Activated CD4-positive, alpha-beta T cell treated with anti-CD3 and anti-CD28 coated beads, Interleukin-2, amount 10 ng/mL, durations not matched to agents 24 days and 14 days (primary cell): ENCODE measurements at places on chromosomes 3 and 15.
A peak's percentile ranks its signal among the peaks of the same experiment; 100 is the strongest.

DNA sequence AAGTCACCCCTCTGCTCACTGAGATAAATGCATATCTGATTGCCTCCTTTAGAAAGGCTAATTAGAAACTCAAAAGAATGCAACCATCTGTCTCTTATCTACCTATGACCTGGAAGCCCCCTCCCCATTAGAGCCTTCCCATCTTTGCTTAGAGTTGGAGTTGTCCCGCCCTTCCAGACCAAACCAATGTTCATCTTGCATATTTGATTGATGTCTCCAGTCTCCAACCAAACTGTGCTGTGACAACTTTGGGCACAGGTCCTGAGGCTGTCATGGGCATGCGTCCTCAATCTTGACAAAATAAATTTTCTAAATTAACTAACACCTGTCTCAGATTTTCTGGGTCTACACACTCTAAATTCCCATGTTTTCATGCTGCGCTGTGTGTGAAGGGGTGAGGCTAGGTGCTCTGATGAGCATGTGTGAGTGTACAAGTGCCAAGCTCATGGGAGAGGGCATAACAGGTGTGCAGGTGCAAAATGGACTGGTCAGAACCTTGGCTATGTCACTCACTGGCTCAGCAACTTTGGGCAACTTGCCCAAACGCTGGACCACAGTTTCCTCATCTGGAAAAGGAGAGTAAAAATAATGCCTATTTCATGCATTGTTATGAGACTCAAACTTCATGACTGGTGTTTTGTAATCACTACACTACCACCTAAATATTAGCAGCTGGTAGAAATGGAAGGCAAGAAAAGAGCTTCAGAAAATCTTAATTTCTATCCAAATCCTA lies 7.2 kb downstream of the DAPK2 start:
- H3K4me1 ChIP-seq = peaks cover 4% of the 10 kb centered on the region
- H3K4me3 ChIP-seq = no peak overlapping the region
- H3K27me3 ChIP-seq = peaks cover 7% of the 10 kb centered on the region
- DNase-seq = no peak

DNA sequence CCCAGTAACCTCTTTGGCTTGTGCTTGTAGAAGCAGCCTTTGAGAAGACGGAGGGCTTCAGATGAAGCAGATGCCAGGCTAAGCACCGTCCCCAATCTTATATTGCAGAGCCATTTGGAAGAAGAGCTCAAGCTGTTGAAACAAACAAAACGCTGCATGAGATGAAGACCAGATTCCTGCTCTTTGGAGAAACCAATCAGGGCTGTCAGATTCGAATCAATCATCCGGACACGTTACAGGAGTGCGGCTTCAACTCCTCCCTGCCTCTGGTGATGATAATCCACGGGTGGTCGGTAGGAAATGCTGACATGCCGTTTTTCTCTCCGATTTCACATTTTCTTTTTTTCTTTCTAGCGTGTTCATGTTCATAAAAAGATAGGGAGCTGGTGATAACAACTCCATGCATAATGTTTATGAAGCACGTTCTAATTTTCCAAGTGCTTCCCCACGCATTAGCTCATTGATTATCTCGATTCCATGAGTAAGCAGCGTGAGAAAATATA lies 106.5 kb downstream of the LIPC start:
- H3K27me3 ChIP-seq = peaks cover 8% of the 10 kb centered on the region
- H3K4me1 ChIP-seq = peaks cover 20% of the 10 kb centered on the region
- no peak overlapping the region for H3K4me3 ChIP-seq
- DNase-seq = no peak
- peaks cover 2% of the 10 kb centered on the region for H3K36me3 ChIP-seq

DNA sequence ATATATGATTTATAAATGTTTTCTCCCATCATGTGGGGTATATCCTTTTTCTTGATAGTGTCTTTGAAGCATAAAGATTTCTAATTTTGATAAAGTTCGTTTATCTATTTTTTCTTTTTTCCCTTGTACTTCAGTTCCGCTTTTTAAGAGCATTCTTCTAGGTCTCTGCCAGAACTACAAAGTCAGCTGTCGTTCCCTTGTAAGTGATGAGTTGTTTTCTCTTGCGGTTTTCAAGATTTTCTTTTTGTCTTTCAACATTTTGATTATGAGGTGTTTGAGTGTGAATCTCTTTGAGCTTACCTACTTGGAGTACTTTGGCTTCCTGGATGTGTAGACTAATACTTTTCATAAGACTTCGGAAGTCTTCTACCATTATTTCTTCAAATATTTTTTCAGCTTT lies 9.3 kb upstream of the PRICKLE2 start:
- no peak overlapping the region for H3K27ac ChIP-seq
- H3K27me3 ChIP-seq = no peaks in the 10 kb centered on the region
- H3K36me3 ChIP-seq = no peaks in the 10 kb centered on the region
- no peak overlapping the region for H3K4me3 ChIP-seq
- H3K4me1 ChIP-seq = no peaks in the 10 kb centered on the region

- DNase-seq = no peak
- no peaks in the 10 kb centered on the region for H3K27me3 ChIP-seq
- peak overlapping the region; percentile 94 for H3K4me3 ChIP-seq
- peaks cover 56% of the 10 kb centered on the region for H3K36me3 ChIP-seq
Measured at GRCh38 chr15:43370310-43370974, 401 bp downstream of the ZSCAN29 start.
